ENCODE measurements at places on chromosomes 2 and 18. TPM values are rescaled to one million over a fixed set of nuclear protein-coding genes. Genes with fewer than 3 reads are reported as not detected.

GRCh38 chr2:187994464-187995331 lies 297.0 kb upstream of the GULP1 start:
- DNase-seq, result peak; percentile 2

GRCh38 chr2:221655300-221655699 lies 83.2 kb upstream of the EPHA4 start:
- DNase-seq, result no peak

- DNase-seq, result no peak
Observed at GRCh38 chr18:50716902-50717301, 102.9 kb downstream of the MRO start.

DNA sequence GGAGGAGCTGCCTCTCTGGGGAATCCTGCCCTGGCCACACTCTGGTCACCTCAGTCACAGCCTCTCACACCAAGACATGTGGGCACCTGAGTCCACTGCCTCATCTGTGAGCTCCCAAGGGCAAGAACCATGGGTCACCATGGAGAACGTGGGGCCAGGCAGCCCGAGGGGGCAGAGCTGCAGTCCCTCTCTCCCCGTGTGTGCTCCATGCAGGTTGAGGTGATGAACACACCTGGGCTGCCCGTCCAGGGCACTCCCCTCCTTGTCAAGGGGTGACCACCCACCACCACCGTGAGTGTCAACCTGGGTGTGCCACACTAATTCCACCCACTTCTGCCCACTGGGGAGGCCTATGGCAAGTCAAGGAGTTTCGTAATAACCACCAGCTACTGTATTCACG lies 159.6 kb upstream of the RAB6C start:
- DNase-seq, result no peak

DNA sequence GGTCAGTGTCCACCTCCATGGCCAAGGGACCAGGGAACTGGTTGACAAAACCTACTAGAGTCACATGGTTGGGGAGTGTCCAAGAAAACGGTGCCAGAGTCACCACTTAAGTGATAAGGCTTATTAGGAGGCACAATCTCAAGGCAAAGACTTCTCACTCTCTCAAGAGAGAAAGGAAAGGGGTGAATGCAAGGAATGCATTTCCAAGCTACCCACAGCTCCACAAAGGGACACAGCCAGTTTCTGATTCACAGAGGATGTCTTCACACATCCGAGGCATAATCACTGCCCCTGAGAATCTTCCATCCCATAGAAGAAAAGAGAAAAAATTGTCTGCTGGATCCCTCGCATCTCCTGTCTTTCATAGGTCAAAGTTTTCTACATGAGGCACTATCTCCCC lies 269.3 kb downstream of the TNS1 start:
- no peak for DNase-seq

Gene ZNF236
- total RNA-seq, result 17.9 TPM

DNA sequence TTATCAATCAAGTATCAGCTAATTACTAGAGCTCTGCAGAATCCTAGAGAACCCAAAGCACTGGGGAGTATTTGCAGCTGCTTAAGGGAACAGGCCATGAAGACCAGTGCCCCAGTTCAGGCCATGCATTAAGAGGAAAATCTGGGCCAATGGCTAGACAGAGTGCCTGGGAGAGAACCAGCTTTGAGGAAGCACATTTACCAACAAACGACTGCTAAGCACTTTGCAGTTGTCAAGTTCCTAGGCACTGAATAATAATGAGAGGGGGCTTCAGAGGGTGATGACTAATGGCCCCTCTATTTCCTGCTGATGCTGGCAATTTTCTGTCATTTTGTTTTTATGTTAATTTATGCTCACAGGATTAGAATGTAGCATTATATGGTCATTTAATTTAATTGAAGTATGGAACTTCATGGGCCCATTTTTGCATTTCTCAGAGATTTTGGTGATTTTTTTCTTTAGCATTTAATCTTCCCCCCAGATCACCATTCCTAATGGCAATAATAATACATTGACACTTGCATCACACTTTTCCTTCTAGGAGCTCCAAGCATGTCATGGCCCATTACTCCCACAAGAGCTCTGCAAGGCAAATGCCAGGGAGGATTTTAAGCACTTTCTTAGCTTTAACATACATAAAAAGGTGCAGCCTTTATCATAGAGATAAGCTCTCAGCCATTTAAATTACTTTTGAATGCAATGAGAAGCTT lies 147.7 kb upstream of the SPATS2L start:
- DNase-seq, result no peak

DNA sequence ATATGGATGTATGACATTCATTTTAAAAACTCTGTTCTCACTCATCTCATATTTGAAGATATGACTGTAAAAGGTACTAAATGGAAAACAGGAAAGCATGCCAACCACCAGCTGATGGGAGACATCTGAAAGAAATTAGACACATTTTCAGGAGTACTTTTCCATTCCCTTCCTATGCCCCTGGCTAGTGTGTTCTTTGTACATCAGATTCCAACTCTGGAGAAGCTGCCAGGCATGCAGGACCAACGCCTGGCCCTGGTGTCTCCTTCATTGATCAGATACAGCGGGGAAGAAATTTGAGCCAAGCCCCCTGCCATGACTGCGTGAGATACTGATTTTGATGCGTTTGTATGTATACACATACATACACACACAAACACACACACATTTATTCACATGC lies 599.0 kb upstream of the SYT4 start:
- no peak for DNase-seq

DNA sequence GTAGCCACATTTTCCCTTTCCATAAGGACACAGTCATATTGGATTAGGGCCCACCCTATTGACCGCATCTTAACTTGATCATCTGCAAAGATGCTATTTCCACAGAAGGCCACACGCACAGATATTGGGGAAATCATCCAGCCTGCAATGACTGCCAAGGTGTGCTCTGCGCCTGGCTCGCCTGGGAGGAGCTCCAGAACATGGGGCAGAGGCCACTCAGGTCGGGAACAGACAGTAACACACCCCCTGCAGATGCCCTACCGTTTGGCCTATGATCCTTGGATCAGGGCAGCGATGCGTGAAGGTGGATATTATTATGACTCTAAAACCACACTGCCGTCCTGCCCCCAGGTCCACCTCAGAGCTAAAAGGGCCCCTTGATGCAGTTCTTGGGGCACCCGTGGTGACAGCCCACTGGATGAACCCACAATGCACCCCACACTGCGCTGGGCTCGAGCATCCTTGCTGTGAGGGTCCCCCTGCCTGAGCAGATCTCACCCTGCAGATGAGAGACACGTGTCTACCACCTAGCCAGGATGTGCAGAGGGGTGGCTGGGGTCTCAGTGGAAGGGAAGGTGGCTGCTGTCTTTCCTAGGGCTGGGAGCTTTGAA lies 72.9 kb upstream of the ZNF516 start:
- no peak for DNase-seq

All from activated T-cell treated with anti-CD3 and anti-CD28 coated beads, Interleukin-2, amount 50 U/mL, for 72 hours (primary cell).